ENCODE measurements at places on chromosomes 4 and X.

GRCh38 chrX:12701628-12702027, 89.6 kb upstream of the PRPS2 start:
- peak; percentile 15 for DNase-seq

DNA sequence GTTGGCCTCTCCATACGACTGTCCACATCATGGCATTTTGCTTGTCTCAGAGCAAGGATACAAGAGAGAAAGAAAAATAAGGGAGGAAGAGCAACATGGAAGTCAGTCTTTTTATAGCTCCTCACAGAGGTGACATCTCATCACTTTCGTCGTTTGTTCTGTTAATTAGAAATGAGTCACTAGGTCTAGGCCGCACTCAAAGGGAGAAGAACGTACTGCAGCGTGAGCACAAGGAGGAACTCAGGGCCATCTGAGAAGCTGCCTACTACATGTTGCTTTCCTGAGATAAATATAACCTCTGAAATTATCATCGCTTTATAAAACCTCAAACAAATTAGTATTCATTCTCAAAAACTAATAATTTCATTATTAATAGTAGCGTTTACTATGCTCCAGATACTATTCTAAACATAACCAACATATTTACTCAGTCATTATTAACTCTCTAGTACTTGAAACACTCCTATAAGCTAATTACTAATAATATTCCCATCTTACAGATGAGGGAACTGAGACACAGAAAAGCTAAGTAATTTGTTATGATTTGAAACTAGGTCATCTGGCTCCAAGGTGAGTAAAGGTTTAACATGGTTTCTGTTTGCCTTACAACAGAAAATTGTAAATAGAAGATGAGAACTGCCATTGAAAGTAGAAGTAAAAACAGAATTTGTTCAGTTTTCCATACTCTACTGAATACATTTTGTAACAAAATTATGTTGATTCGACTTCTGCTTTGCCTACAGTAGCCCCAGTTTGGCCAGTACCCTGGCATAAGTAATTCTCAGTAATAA, 213.2 kb upstream of the UGT8 start:
- DNase-seq, result no peak

GRCh38 chr4:93748373-93749291, 79.9 kb upstream of the ATOH1 start:
- no peak for DNase-seq

DNA sequence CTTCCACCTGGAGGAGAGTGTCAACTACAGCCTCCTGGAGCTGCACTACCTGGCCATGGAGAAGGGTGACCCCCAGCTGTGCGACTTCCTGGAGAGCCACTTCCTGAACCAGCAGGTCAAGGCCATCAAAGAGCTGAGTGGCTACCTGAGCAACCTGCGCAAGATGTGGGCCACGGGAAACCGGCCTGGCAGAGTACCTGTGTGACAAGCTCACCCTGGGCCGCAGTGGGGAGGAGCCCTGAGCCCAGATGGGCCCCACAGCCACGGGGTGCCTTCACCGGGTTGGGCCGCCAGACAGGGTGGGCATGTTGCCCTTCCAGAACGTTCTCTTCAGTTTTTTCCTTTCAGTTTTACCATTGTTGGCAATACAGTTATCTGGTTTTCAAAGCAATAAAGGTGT, 15.2 kb upstream of the FAM47A start:
- DNase-seq, result no peak

DNA sequence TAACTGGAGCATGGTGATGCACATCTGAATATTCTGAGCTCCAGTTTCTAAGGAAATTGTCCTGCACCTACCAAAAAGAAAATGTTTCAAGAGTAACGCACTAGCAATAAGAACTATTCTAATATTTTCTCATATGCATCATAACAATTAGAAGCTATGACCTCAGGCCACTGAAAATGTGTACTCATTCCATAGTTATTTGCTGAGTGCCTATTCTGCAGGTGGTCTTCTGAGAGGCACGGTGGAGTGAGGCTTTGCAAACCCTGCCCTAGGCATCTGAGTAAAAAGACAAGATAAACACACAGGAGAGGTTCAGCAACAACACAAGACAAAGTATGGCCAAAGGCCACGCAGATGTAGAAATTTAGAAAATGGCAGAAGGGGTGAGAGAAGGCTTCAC, 23.7 kb downstream of the SLC10A6 start:
- DNase-seq, result no peak

DNA sequence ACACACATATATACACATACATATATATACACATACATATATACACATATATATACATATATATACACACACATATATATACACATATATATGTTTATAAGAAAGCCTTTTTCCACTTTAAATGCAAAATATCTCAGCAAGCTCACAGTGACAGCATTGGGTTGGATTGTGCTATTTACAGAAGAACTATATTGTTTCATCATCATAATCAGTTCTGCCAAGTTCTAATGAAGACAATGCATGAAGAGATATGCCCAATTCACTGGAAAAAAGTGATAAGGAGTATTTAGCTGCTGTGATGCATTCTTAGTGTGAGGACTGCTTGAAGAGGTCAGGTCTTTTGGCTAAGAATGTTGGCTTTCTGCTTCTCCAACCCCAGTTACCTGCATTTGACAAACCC, 54.4 kb downstream of the RNF150 start:
- no peak for DNase-seq

DNA sequence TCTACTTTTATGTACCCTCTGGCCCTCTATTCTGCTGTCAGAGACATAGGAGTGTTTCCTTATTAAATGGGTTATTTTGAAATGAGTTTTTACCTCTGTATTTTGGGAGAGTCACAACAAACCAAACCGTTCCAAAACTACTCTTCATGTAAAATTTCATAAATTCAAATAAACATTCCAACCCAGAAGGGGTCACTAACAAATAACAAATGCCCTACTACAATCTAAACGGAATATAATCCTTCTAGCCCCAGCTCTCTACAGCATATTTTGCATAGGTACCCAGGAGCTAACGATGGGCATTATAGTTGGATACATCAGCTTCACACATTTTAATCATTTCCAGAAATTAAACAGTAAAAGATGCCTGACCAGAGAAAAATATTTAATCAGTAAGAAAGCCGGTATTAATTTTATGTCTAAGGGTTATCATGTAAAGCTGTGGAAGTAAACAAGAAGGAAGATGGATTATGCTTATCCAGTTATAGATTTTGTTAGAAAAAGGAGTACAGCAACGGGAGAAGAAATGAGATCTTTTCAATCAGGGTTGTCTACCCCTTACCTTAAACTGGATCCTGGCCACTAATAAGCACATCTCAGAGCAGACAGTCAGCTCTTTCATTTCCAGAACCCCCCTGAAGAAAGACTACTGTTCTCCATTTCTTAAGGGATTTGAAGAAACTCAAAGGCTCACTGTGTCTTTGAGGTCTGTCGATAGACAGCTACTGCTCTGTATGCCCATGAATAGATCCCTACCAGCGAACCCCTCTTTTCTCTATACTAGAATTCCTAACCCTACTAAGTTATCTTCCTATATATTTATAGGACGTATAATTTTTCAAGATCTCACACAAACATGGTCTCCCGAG, 1.2 kb downstream of the UGDH start:
- no peak for DNase-seq

DNA sequence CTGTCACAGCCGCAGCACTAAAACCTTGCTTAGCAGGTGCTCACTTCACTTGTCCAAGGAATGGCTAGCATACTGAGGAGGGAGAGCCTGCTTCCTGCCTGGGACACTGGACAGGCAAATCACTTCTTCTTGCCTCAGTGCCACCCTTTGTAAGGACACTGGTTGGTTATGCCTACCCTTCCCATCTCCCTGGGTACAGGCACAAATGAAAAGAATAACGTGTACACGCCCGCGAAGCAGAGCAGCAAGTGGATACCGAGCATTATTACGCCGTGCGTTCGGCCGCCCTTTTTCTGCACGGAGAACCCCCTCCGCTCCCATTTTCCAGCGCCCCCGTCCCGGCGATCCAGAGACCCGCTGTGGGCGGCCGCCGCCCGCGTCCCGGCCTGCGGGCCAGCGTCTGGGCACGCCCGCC, 338 bp upstream of the KLHL2 start:
- DNase-seq, result peak; percentile 14
